Gastroesophageal sphincter (tissue), 4 donors: ENCODE measurements at places on chromosomes 6 and 20. TPM values are rescaled to one million over a fixed set of nuclear protein-coding genes. Genes with fewer than 3 reads are reported as not detected.

Gene CHRNA4
- not detected for total RNA-seq

Gene GMEB2
- total RNA-seq: 16.1 TPM

Gene POU3F2
- total RNA-seq: not detected

Gene SNAI1
- total RNA-seq: 1.1 TPM

Gene PACRG
- 7.0 TPM for total RNA-seq

DNA sequence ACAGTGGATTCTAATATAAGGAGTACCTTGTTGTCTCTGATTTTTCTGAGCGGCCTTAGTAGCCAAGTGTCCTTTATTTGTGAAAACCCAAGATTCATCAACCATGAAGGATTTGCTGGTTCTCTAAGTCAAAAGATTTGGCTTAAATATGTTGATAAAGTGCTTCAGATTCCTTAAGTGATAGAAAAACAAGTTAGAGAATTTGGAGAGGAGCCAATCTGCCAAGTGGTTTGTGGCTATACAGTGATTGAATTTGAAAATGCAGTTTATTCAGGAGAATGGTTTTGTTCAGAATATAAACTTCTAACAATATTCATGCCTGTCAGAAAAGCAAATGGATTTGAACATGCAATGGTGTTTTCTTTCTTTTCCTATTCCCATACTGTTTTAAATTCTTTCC is 54.8 kb downstream of the CAP2 start:
- ATAC-seq: no peak

GRCh38 chr6:52260634-52261033 is 16.3 kb upstream of the IL17F start:
- no peak for ATAC-seq

DNA sequence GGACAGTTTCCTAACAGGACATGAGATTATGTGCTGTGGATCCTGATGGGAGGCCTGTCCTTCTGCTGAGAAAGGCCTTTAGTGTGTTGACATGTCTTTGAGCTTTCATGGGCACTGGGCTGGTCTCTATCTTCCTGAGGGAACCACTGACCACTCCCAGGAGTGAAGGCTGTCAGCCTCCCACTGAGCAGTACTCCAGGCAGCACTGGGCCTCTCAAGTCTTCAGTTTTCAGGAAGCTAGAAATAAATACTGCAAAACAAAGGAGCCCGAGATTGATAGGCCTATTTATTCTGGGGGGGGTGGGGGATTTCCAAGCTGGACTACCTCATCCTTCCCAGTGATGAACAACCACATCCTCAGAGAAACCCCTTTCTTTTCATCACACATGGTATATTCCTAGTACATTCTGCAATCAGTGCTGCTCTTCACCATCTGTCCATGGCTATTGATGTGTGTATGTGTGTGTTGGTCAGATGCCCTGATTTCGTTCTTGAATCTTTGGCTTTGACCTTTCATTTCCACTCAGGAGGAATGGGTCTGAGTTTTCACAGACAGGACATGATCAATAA is 180.9 kb upstream of the SPTLC3 start:
- ATAC-seq: no peak

- peak; percentile 39 for ATAC-seq
These were observed 374.4 kb downstream of the UTRN start for GRCh38 chr6:144659202-144660182.

- ATAC-seq: no peak
These were observed 151.0 kb upstream of the RPS6KA2 start for GRCh38 chr6:166778046-166778445.

DNA sequence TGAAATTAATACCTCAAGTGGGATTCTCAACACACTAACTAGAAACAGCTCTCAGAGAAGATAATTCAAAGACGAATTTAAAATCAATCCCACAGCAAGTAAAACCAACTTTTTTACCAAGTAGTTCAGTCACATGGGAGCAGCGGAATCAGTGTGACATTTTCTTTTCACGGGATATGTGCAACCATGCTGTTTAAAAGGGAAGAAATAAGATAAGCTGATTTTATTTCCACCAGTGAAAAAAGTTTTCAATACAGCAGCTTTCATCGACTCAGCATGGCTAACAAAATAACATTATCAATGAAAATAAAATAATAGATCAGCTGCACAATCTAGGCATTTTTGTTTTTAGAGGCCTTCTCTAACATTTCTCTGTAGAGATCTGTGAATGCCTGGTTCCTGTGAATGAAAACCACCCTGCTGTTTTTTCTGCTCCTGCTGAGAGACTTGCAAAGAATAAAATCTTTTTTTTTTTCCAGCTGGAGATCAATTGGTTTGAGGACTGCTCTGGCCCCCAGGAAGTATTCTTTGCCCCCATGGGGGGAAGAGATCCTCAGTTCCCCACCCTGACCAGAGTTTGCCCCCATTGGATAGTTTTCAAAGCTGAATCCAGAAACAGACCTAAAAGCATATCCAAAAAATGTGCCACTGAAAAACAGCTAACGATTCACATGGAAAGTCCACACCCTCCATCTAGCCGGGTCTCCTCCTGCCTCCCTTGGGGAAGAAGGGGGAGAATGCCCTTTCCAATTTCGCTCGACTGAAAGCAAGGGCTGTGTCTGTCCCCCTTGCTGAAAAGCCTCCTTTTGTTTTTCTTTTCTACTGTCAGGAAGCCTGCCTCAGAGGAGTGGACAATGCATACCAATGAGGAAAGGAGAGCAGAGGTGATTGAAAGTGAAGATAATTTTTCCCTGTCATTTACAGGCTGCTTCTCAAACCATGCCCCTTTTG is 317.6 kb downstream of the PRKN start:
- no peak for ATAC-seq
